ENCODE measurements at places on chromosomes 11 and 22.

DNA sequence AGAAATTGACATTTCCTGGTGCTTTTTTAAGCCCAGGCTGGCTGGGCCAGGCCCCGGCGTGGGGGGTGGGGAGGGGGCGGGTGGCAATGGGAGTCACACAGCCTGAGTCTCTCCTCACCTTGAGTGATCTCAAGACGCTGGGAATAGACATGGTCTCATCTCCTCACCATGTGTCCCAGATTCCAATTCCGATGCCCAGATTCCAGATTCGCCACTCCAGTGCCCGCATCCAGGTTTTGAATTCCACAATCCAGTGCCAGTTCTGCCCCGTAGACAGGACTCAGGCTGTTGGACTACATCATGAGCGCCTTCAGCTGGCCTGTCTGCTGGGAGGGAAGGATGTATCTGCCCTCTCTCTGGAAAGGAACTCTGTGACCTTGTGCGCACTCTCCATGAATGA, 19.1 kb downstream of the KCNC1 start:
- no peak for DNase-seq

- DNase-seq = no peak
Measured at GRCh38 chr11:27468209-27468994, 4.2 kb downstream of the LGR4 start.

DNA sequence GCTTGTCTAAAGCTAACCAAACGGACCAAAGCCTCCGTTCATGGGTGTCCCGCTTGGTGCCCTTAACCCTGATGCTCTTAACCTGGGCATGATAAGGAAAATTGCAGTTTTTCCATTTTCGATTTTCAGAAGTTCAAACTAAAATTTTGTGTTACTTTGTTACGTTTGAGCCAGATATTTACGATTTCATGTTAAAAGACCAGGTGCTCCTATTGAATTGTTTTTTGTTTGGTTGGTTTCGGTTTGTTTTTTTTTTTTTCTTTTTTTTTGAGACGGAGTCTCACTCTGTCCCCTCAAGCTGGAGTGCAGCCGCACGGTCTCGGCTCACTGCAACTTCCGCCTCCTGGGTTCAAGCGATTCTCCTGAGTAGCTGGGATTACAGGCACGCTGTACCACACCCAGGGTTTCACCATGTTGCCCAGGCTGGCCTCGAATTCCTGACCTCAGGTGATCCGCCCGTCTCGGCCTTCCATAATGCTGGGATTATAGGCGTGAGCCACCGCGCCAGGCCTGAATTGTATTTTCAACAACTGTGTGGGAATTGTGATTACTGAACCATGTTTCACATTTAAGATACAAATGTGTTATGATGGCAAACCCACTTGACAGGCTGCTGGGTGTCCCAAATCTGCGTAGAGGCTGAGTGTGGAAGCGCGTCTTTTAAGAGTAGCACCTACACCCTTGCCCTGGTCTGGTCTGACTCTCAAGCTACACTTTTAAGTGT, 864 bp upstream of the USP28 start:
- DNase-seq = no peak

DNA sequence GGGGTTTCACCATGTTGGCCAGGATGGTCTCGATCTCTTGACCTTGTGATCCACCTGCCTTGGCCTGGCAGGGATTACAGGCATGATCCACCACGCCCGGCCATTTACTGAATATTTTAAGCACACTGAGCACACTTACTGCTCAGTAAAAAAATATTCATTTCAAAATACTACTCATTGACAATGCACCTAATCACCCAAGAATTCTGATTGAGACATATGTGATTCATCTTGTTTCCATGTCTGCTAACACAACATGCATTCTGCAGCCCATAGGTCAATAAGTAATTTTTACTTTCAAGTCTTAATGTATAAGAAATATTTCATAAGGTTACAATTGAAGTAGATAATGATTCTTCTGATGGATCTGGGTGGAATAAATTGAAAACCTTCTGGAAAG, 4.2 kb upstream of the OR52J3 start:
- DNase-seq = no peak

GRCh38 chr11:91091563-91091962, 868.7 kb upstream of the CHORDC1 start:
- DNase-seq = no peak

GRCh38 chr11:126148317-126148716, 63.1 kb downstream of the RPUSD4 start:
- no peak for DNase-seq

- no peak for DNase-seq
Measured at GRCh38 chr22:42834177-42834949, 22.7 kb downstream of the ARFGAP3 start.

- no peak for DNase-seq
Measured at GRCh38 chr11:64085906-64086257, 50.2 kb downstream of the FLRT1 start.

DNA sequence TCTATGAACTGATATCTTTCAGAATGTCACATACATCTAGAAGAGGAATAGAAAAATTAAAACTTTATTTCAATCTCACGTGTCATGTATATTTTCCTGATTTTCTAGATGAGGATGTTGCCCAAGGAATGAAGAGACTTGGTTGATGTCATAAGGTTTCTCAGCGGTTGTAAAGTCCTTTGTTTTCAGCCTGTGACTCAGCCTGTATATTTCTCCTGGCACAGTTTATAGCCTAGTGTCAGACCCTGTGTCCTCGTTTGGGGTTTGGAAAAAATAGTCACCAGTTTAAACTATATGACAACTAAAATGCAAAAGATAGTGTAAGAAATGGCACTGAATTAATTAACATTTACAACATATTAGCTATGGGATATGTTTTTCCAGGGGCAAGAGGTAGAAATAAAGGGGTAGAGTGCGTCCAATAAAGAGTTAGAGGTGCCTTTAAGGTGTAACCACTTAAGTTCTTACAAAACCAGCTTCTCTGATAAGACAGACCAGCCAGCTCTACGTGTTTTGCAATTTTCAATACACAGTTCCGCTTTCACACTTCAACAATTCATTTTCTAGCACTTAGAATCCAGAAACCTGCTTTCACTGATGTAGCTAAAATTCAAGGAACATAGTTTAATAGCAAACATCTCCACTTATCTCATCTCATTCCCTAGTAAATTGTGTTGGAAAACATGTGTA, 1432.6 kb upstream of the TENM4 start:
- DNase-seq = no peak

- no peak for DNase-seq
Measured at GRCh38 chr11:57320067-57320718, 4.6 kb downstream of the TNKS1BP1 start.

DNA sequence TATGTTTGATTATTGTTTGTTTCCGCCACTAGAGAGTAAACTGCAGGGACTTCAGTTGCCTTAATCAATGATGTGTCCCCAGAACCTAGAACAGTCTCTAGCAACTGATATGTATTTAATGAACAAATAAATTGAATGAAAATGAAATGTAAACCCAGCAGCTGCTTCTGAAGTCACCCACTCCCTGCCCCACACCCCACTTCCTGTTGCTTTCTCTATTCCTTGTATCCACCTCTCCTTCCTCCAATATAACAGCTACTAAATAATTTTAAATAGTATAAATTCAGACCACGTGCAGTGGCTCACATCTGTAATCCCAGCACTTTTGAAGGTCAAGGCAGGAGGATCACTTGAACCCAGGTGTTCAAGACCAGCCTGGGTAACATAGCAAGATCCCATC, 15.8 kb downstream of the MYH9 start:
- no peak for DNase-seq

DNA sequence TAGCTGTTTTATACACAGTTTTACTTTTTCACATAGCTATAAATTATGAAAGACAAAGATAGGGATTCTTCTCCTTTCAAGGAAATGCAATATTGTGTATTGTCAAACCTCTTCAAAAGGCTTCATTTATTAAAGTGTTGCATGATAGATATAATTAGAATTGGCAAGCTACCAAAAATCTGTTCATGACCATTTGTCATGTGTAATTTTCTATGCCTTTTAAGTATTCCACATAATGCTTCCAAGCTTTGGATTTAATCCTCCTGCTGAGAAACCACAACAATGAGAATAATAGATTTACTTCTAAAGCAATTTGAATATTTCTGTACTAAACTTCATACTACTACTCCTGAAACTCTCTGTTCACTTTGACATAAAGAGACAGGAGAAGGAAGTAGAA, 403.2 kb upstream of the CCDC179 start:
- no peak for DNase-seq

DNA sequence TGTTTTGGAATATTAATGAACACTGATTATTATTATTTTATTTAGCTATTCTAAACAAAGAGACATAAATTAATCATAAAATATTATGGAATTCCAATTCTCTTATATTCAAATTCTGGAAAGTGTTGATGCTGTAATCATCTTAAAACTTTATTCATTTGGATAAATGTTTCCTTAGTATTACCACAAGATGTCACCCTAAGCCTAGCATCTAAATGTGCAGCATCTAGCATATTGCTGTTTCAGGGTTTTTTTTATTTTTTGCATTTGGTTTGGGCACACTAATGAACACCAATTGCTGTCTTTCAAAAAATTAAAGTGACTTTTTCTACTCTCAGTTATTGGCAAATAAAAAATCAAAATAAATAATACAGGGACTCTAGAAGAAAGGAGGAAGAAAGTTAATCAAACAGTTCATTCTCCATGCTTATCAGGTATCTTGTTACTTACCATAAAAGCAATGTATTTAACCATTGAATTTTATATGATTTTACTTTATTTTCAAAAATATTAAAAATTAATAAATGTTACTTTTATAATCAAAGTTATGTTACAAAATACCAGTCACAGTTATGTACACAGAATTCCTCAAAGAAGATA, 31.8 kb downstream of the DLG2 start:
- no peak for DNase-seq

DNA sequence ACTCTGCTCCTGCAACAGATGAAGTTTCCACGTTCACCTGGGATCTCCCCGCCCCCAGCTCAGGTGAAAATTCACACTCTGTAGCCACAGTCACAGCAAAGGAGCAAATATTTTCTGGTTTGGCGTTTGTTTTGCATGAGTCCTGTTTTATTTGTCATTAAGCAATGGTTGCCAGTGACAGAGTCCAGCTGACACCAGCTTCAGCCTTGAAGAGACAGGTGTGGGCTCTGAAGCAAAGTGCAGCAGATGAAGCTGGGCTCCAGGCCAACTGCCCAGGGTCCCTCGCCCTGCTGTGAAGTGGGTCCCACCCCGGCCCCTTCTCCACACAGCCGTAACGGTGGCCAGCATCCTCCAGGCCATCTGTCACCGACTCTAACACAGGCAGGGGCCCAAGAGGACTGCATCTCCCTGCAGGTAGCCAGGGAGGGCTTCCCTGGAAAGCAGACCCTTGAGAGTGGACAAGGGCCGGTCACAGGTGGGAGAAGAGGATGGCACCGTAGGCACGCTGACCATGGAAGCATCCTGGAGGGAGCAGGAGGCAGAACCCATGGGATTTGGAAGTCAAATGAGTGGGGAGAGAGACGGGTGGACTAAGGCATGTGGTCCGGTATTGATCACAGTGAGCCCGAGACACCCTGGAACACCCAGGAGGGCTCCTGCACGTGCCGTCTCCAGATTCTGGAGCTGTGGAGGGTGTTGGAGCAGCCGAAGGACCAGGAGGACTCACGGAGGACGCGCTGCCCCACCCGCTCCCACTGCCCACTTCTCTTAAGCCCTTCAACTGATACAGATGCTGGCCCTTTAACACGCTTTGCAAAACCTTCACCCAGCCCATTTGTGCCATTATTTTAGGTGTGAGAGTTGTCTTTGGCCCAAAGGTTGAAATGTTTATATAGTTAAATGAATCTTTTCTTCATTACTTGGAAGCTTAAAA, 294.5 kb downstream of the BRD1 start:
- no peak for DNase-seq

DNA sequence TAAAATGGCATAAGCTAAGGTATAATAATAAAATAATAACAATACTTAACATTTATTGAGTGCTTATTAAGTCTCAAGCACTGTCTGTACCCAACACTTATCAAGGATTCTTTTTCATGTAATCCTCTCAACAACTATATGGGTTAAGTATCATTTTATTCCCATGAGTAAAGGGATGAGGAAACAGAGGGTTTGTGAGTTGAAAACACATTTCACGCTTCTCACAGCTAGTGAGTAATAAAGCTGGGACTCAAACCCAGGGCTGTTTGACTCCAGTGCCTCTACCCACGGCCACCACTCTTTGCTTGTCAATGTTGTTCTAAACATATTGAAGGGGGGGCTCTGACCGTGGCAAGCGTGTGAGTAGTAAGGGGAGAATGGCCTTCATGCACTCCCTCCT, 8.7 kb downstream of the CD3E start:
- no peak for DNase-seq

DNA sequence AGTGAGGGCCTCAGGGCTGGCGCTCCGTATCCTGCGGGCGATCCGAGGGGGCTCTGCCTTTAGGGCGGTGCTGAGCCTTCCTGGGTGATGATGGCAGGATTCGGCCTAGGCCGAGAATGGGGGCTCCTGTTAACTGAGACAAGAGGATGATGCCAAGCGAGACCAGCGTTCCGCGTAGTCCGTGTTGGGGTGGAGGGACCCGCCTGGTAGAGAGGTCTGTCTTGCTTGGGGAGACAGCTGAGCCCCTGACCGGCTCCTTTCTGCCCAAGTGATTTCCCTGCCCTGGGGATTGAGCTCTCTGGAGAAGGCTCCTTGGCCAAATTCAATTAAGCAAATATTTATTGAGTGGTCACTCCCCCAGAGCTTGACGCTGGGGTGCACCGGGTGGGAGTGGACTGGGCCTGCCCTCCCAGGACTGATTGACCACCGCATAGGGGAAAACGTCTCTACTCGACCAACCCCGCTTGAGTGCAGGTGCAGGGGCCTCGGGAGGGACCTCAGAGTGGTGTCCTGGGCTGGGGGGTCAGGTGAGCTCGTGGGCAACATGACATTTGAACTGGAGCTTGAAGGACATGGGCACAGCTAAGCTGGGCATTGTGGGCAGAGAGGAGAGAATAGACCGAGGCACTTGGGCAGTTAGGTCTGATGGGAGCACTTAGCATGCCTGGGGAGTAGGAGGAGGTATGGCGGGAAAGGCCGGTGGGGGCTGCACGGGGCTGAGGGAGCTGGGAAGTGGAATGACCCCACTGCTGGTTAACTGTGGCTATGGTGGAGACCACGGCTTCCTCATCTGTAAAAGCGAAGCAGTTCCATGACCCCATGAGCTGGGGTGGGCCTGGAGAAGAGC, 1.1 kb downstream of the GNAZ start:
- DNase-seq = no peak

DNA sequence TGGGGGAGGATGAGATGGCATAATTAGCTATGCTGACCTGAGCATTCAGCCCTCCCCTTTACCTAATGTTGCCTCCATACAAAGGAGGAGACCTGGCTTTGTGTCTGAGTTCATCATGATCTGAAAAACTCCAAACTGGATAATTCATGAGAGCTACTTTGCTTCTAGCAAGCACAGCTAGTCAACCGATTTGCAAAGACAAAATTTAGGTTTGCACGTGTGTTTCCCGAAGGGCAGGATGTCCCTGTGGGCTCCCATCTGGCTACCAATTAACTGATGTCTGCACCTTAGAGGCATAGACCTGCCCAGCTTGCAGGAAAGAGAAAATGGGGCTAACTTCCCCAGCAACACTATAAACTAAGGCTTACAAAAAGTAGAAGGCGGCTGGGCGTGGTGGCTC, 42.2 kb upstream of the POU2AF1 start:
- no peak for DNase-seq

- no peak for DNase-seq
Measured at GRCh38 chr22:23199159-23199558, 18.9 kb downstream of the BCR start.

- no peak for DNase-seq
Measured at GRCh38 chr11:115709297-115709696, 205.1 kb upstream of the CADM1 start.

GRCh38 chr22:29831958-29832357, 6.1 kb downstream of the ASCC2 start:
- DNase-seq = no peak
